ENCODE measurements at places on chromosomes 11 and 22.

DNA sequence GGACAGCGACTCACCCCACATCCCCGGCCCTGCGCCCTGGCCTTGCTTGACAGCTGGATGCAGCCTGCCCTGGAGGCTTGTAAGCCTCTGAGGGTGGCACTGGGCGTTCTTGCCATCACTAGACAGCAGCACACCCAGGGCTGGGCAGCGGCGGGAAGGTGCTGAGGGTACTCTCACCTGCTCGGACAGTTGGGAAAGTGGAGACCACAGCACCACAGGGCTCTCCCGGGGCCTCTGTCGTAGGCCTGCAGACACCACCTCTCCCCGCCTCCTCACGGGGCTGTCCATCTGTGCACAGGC, 18.8 kb upstream of the BRSK2 start:
- no peak for DNase-seq

DNA sequence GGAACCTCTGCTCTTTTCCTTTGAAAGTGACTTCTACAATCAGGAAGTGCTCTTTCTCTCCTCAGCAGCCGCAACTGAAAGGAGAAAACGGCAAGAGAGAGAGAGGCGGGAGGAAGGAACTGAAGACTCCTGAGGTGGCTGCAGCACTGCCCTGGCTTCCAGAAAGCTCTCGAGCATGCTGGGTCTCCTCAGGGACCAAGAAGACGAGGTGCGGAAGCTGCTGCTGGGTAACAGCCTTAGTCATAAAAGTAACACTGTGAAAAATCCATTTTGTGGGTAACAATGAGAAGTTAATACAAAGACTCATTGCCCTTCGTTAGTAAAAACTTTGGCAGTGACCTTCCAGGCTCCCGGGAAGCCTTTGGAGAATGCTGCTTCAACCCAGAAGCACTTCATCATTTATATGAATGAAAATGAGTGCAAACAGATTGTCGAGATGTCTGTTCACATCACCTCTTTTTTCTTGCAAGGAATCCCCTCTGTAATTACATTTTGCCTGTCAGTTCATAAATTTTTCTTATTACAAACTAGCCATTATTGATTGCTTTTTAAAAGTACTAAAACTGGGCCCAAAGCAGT, 473.4 kb downstream of the SOX6 start:
- DNase-seq, result no peak

GRCh38 chr22:45208993-45209838, 31.5 kb downstream of the KIAA0930 start:
- DNase-seq, result no peak

GRCh38 chr11:57103899-57104605, 77.7 kb upstream of the LRRC55 start:
- no peak for DNase-seq

DNA sequence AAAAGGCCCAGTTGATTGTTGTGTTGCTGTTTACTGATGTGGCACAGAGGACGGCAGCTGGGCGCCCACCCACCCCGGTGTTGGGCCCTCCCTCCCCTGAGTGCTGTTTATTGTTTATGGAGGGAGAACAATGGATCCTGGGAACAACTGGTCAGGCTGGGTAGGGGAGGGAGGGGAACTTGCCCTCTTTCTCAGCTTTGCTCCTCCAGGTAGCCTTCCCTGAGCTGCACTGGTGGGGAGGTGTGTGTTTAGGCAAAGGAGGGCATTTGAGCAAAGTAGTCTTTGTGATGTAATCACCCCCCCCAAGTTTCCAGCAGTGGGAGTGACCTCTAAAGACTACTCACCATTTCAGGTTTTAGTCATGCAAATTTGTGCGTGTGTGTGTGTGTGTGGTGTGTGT, 1035.3 kb downstream of the NTM start:
- DNase-seq, result no peak

GRCh38 chr11:103384652-103385051, 275.4 kb downstream of the DYNC2H1 start:
- no peak for DNase-seq

DNA sequence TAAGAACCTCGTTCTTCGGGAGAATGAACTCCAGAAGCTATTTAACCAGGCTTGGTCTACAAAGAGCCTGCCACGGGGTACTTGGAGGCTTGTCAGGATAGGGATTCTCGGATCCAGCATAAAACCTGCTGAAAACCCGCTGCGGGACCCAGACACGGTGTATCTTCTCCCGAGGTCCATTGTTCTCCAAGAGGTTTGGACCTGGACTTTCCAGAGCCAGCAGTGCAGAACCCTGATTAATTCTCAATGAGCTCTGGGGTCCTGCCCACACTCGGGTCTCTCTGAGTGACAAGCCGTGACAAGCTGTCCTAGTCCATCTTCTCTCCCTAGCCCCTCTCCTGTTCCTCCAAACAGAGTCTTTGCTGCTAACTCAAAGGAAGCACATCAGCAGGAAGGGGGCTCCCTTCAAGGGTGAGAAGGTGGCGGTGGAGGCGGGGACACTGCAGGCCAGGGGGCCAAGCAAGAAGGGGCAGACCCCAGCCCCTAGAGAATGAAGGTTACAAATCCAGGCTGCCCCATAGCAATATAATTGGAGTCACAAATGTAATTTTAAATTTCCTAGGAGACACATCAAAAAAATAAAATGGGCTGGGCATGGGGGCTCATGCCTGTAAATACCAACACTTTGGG, 12.2 kb downstream of the SHANK2 start:
- DNase-seq, result no peak

DNA sequence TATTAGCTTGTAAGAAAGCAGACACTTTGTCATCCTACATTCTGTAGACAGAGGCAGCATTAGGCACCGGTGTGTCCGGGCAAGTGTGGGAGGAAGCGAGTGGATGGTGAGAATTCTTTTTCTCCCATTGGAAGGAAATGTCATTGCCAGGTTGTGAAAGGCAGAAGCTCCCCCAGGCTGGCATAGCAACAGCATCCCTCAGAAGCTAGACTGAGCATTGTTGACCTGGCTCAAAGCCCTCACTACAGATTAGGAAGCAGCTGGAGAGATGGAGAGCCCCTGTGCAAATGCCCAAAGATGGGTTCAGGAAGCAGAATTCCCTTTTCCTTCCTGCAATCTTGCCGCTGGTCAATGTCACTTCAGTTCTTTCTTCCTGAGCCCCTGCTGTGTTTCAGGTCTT, 1299.3 kb downstream of the TBC1D22A start:
- DNase-seq, result no peak

GRCh38 chr11:33997584-33998251, 53.8 kb upstream of the CAPRIN1 start:
- no peak for DNase-seq

DNA sequence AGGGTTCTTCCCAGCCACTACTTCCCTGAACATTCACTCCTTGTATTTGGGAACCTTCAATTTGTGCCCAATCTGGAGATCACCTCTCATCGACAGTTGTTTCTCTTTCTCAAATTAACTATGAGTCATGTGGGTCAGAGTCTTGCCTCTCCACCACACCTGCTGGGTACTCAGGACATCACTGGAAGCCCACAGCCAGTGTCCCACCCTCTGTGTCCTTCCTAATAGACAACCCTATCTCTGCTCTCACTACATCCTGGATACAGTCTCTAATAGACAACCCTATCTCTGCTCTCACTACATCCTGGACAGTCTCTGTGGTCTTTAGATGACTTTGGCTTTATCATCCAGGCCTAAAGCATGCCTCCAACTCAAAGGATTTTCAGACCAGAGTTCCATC, 70.1 kb downstream of the ARL14EP start:
- DNase-seq, result no peak

DNA sequence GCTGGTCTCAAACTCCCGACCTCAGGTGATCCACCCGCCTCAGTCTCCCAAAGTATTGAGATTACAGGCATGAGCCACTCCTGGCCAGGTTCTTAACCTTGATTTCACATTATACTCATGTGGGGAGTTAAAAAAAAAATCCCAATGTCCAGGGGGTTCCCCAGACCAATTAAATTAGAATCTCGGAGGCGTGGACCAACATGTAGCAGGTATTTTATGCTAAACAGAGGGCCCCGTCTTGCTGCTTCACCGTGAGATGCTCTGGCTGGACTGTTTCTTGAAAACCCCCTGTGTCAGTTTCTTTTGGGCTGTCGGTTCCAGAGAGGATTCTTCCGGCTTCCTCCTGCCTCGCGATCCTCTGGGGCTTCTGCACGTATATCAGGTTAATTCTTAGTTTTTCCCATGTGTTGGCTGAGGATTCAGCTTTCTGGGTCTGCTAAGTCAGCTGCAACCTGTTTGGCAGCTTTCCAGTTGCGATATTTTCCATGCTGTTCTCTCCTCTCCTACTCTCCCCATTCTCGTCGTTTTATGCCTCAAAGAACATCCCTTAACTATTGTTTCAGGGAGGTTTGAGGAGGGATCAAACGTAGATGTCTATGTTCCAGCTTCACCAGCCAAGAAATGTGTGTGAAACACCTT, 50.6 kb upstream of the ACCSL start:
- DNase-seq, result no peak

DNA sequence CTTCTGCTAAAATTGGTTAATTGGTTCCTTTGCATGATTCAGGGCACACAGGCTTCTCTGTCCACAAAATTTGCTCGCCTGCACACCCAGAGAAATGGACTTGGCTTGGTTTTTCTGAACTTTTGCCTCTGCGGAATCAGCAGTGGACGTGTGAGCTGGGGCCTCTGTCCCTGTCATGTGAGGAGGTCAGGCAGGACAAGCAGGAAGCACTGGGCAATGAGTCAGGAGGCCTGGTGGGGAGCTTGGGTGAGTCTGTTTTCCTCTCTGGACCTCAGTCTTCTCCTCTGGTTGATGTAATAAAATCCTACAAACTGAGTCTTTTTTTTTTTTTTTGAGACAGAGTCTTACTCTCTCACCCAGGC, 10.4 kb upstream of the CELSR1 start:
- no peak for DNase-seq

DNA sequence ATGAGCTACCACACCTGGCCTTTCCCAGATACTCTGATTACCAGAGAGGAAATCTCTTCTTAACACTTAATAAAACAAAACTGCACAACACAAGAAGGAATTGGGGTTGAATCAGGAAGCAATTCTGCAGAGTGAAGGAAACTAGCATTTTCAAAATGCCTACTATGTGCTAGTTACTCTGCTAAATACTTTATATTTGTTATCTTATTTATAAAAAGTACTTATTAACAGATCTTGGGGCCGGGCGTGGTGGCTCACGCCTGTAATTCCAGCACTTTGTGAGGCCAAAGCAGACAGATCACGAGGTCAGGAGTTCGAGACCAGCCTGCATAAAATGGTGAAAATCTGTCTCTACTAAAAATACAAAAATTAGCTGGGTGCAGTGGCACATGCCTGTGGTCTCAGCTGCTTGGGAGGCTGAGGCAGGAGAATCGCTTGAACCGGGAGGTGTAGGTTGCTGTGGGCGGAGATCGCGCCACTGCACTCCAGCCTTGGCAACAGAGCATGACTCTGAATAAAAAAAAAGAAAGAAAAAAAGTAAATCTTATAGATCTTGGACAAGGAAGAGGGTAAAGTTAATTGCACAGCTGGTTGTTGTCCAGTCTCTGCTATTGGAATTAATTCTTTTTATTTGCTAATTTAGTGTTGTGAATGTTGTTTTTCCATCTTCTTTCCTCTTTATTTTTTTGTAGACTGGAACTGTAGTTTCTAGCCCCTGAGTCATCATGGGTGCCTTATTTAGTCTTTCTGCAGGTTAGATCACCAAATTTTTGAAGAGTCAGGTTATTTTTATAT, 22.1 kb downstream of the TMEM135 start:
- DNase-seq, result no peak

DNA sequence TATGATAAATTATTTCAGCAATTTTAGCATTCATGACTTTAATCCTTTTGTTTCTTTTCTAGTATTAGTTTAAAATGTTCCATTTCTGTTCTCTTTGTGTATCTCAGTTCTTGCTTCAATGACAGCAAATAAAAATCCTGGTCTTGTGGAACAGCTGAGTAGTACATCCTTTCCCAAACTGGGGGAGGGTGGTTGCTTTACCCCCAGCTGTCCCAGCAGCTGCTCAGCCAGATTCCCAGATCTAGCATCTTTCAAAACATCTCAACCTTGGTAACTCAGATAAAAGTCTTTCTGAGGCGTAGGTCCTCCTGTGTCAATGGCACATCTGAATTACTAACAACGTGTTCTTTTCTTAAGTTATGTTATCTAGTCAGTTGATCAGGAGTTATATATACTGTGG, 72.2 kb upstream of the GRK2 start:
- DNase-seq, result no peak

- DNase-seq, result peak; percentile 32
Observed at GRCh38 chr11:63768237-63769041, at the start of gene ZFTA. Gene ZFTA (minus strand): TSS chr11:63768775. CDS start chr11:63768622, 153 bp downstream.

DNA sequence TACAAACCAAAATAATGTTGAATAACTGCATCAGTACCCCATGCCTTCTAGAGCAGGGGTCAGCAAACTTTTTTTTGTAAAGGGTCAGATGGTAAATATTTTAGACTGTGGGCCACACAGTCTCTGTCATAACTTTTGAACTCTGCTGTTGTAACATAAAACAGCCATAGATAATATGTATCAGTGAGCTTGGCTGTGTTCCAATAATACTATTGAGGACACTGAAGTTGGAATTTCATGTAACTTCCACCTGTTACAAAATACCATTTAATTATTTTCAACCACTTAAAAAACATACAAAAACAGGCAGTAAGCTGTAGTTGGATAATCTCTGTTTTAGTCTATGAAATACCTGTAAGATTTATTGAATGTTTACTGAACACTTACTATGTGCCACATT, 55.2 kb downstream of the PICALM start:
- no peak for DNase-seq

GRCh38 chr11:58629857-58630256, 7.4 kb downstream of the CNTF start:
- DNase-seq, result no peak

- no peak for DNase-seq
Observed at GRCh38 chr11:129148487-129148886, 43.6 kb downstream of the ARHGAP32 start.

GRCh38 chr11:13261591-13262061, 16.0 kb upstream of the BMAL1 start:
- no peak for DNase-seq

- no peak for DNase-seq
Observed at GRCh38 chr22:30277547-30278344, 11.1 kb upstream of the OSM start.

GRCh38 chr22:32765132-32765618, 36.3 kb upstream of the TIMP3 start:
- DNase-seq, result no peak

DNA sequence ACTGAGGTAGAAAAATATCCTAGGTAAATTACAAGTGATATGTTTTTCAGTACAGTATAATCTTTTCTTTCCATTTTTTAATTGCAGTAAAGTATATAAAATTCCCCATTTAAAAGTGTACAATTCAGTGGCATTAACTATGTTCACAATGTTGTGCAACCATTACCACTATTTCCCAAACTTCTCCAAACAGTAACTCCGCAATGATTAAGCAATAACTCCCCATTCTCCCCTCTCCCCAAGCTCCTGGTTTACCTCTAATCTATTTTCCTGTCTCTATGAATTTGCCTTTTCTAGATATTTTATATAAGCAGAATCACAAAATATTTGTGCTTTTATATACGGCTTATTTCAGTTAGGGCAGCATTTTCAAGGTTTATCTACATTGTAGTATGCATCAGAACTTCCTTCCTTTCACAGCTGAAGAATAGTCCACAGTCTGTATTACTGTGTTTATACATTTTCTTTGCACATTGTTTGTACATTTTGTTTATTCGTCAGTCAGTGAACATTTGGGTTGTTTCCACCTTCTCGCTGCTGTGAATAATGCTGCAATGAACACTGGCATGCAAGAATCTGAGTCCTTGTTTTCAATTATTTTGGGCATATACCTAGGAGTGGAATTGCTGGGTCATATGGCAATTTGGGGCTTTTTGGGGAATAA, 110.7 kb downstream of the RPL27A start:
- no peak for DNase-seq

- no peak for DNase-seq
Observed at GRCh38 chr11:112292785-112293407, 32.2 kb upstream of the PLET1 start.

GRCh38 chr11:124760806-124761205, 1.3 kb downstream of the ESAM start:
- no peak for DNase-seq

All from stimulated activated CD4-positive, alpha-beta T cell treated with anti-CD3 and anti-CD28 coated beads, Interleukin-2, amount 100 ng/mL, for 4 hours (primary cell).